RCC 7860 (cell line): ENCODE measurements at places on chromosomes 3 and 15.

GRCh38 chr3:66502245-66502874 lies 1.5 kb upstream of the LRIG1 start:
- DNase-seq = no peak

DNA sequence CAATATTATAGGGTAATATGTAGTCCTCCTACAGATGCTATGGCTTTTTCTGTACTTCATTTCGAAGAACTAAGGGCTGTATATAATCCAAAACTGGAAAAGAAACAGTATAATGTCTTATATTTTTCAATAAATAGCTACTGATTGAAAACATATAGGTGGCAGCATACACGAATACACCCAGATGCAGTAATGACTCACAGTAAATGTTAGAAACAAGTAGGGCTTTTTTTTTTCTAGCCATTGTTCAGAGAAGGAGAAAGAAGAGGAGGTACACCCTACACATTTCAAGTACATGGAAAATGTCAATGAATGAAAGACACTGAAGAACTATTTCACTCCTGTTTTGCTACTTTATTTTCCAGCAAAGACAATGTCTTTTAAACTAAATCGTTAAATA lies 9.4 kb downstream of the DAZL start:
- no peak for DNase-seq

DNA sequence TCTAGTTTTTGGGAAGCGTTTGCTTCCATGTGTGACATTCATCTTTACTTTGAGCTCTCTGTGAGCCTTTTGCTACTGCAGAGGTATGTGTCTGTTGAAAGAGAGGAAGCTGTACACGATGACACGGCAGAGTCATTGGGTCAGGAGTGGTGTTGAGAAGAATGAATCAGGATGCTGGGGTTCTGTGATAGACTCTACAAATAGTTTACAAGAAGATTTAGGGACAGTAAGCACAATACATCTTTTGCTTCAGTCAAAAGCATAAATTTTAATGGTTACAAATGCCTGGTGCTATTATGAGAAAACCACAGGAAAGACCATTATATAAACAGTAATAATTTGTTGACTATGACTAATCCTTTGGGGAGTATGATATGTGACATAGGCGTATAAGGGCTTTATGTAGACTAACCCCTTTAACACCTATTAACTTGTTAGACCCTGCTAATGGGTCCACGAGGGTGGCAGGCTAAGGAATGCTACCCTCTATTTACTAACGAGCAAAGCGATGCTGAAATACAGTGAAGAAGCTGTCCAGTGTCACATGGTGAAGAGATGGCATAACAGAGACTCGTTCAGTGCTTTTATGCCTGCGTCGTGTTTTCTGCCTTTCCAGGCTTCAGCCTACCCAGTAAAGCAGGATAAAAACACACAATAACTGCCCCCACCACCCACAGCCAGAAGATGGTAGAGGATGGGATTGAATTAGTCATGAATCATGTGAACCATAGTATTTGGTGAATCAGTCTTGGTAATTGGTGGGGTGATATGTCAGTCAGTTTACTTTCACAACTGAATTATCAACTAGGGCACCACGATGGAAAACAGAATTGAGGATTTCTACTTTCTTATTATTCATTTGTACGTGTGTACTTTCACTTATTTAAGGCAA lies 118.8 kb downstream of the LPP start:
- peak; percentile 86 for DNase-seq

DNA sequence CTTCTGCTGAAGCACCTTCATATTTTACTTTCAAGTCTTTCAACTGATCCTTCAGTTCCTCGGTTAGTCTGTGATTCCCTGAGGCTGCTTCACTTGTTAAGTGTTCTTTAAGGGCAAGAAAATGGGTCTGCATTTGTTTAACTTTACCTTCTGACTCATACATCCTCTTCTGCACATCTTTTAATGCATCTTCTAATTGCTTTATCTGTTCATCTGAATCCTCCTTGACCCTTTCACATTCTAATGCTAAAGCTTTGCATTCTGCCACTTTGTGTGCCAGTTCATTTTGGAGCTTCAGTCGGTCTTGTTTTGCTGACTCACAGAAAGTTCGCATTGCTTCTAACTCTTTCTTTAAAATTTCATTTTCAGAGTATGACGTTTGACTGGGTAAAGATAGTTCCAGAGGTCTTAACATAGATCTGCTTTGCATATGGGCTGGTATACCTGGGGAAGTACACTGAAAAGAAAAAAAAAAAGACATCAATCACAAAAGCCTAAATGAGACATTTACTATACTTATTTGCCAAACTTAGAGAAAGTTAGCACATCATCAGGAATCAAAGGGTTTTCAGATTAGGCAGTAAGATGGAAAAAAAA lies 94.3 kb downstream of the UACA start:
- DNase-seq = no peak

- no peak for DNase-seq
These were observed 39.2 kb downstream of the AADACL2 start for GRCh38 chr3:151772825-151773480.

- DNase-seq = no peak
These were observed 79.0 kb downstream of the ASB7 start for GRCh38 chr15:100681335-100681746.

DNA sequence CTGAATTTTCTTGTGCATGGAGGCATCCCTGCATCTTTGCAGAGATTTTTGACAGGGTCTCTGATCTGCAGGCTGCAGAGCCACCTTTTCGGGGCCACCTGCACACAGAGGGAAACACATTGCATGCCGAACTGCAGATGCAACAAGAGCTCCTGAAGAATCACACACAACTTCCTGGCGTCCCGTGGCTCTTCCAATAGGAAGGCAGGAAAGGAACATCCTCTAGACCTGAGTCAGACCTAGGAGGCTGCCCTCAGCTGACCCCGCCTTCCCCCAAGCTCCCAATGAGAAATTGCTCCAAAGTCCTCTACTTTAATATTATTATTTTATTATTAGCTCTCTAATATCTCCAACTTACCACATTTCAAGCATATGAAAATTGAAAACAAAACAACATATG lies 213.2 kb upstream of the ARRDC4 start:
- no peak for DNase-seq

DNA sequence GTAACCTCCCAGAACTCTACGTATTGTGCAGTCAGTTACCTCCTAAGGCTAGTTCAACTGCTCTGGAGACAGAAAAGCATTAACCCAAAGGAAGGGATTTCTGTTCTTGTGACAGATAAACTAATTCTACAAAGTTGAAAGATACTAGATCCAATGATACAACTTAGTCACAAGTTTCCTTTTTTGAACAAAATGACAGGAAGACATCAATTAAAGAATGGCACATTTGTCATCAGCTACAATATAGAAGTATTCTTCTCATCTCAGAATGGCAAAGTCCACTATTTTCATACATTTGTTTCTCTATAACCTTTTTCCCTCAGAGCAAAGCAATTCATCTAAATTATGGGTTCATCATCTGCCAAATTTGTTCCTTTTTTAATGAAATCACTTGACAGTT lies 43.7 kb downstream of the ISL2 start:
- DNase-seq = no peak

DNA sequence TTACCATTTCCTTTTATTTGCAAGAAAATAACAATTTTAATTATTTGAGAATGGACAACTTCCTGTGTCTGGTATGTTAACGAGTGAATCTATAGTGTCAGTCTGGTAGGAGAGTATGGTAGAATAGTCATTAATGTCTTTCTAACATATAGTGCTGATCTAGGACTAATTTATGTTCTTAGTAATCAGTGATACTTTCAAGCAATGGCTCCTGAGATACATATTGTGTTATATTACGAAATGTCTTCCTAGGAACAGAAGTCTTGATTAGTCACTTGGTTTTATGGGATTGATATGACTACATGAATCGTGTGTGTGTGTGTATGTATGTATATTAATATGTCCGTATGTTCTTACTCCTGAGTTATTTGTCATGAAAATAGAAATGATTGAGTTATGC lies 66.6 kb upstream of the PAQR5 start:
- DNase-seq = no peak

DNA sequence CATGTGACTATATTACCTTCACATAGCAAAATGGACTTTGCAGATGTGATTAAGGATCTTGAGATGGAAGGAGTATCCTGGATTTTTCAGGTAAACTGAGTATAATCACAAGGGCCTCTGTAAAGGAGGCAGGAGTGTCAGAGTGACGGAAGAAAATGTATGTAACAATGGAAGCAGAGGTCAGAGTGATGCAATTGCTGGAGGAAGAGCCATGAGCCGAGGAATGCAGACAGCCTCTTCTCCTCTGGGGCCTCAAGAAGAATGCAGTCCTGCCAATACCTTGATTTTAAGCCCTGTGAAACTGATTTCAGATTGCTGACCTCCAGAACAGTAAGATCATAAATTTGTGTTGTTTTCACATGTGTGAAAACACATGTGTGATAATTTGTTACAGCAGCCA lies 15.1 kb downstream of the HEMK1 start:
- no peak for DNase-seq

DNA sequence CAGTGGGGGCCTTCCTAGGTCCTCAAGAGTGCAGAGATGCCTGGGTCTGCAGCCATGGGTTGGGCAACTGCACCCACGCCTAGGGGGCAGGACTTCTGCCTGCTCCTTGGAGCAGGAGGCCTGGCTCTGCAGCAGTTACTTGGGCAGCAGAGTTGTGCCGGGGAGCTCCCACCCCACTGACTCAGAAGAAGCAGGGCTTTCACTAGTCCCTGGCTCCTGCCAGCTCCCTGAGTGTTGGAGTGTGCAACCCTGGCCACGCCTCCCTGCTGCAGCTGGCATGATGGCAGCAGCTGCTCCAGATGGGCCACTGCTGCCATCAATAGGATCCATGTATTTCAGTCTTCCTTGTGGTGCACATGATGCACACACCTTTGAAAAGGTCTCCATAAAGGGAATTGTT lies 40.6 kb upstream of the KCNH8 start:
- no peak for DNase-seq

DNA sequence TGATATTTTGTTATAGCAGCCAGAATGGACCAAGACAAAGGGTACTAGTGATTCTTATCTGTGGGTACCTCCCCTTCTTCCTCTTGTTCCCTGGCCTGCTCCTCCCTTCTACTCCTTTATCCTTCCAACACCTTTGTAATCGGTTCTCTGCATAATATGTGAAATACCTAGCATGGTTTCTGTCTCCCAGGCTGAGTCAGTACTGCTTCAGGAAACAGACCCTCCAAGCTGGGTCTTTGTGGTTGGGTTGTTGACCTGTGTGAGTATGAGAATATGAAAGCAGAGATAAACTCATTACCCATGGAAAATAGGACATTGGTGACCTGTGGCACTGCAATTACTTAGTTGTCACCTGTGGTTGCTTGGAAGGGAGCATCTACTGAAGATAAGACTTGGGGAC lies 69.3 kb upstream of the KLF13 start:
- no peak for DNase-seq

GRCh38 chr15:26943866-26944265 lies 27.1 kb upstream of the GABRG3 start:
- no peak for DNase-seq

GRCh38 chr3:178532476-178532875 lies 3.8 kb upstream of the KCNMB2 start:
- no peak for DNase-seq

DNA sequence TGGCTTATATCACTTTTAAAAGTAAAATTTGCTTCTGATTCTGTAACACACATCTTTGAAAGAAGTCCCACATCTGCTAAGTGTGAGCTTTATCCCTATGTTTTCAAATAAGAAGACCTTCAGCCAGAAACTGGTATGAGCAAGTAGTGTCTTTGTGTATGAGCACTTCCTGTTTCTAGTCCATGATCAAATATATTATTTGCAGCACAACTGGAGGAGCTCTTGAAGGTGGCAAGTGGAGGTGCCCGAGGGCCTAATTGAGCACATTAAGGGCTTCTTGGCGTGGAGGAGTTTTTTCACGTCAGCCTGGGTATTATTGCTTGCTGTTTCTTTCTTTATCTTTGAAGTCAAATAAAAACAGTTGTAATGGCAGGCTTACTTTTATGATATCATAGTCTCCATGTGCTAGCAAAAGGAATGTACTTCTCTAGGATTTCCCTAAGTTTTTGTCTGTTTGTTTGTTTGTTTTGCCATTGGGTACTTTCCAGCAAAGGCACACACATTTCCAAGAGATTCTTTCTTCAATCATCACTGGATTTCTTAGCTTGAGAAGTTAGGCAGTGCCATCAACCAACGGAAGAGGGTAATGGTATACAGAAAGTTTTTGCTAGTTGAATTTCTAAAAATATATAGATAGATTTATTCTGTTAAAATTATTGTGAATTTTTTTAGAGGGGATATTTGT lies 68.1 kb downstream of the MEIS2 start:
- DNase-seq = no peak

DNA sequence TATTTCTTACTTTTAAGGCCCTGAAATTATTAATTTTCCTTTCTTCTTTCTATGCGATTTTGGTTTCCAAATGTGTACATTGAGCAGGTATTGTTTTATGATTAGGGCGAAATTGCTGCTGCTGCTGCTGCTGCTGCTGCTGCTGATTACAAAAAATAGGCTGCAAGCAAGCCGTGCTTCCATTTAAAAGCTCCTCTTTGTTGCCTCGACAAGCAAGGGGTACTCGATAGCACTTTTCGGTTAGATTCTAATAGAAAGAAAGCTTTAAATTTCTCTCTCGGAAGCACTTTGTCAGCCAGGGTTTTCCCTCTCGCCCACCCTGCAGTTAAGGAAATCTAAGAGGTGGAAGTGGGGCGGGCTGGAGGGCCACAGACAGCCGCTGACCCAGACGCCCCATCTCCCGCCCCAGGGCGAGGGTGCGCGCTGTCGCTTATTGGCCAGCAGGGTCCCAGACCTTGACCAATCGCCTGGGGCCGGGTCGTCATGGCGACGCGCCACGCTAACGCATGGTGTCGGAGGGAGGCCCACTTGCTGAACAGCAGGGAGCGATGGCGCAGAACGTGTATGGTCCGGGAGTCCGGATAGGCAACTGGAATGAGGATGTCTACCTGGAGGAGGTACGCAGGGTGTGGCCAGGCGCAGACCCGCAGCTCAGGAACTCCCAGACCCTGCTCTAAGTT lies at the start of gene CFAP161:
TSS of gene CFAP161 (plus strand) at position 489 of the 680 bp plus-strand sequence. CDS start at position 549, 60 bp downstream.
- DNase-seq = no peak

GRCh38 chr3:101862416-101863165 lies 13.3 kb downstream of the NFKBIZ start:
- DNase-seq = peak; percentile 66

GRCh38 chr3:53809764-53810400 lies 36.3 kb downstream of the CHDH start:
- DNase-seq = no peak

- DNase-seq = no peak
These were observed 243.5 kb upstream of the SLCO3A1 start for GRCh38 chr15:91609966-91610365.

GRCh38 chr3:23993556-23994243 lies 48.6 kb downstream of the NR1D2 start:
- no peak for DNase-seq

GRCh38 chr3:44355362-44356033 lies 16.9 kb downstream of the TCAIM start:
- peak; percentile 18 for DNase-seq
